ENCODE measurements at places on chromosomes 1 and 21.

DNA sequence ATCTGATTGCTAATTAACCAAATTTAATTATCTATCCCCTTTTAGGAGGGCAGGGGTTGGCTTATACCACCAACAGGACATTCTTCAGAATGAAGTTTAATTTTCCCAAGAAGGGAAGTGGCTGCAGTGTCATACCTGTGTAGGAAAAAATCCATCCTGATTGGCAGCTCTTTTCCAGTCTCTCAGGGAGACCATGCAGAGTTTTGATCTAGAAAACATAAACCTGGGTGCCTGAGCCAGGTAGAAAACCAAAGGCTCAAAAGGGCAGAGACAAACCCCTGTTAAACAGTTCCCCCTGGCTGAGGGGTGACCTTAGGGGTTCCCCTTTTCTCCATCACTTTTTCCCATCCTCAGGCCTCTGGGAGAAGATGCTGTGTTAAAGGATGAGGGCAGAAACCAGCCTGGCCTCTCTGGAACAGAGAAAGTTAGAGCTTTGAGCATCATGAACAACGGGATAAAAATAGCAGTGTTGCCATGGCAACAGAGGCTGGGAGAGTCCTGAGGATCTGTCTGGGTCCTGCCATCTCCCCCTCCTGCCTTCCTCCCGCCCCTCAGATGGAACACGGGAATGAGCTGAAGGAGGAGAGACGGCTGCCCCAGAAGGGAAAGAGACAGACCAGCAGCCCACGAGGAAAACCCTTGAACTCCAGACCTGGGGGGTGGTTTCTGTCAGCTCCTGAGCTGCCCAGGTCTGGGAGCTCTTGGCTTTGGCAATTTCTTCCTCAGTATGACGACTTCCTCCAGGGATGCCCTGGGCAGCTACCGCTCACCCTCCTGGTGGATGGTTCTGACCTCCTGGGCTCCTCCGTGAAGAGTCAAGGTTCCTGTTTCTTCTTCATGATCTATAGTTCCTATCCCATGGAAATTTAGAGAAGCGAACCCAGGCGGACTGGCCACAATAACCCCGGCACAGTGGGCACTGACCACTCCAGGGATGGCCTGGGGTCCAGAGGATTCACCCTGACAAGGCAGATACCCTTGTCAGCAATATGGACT is 14.0 kb upstream of the LEMD1 start:
- DNase-seq: no peak

DNA sequence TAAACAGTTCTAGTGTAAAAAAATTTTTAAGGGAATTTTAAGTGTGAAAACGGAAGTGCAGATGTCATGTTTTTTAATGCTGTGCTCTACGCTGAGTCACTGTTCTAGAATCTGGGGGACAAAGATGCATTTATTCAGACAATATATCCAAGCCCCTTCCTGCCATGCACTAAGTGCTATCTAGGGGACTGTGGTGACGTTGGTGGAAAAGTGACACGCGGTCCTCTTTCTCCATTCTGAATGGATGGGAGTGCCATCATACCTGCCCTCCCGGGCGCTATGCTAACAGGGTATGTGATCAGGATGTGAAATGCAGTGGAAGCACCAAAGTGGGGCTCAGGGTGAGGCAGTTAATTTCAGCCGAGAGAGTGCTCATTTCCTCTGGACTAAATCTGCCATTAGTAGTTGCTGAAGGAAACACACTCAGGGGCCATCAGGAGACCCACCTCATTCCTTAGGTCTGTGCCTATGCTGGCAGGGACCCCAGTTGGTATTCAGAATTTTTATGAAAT is 6.6 kb downstream of the C1orf226 start:
- DNase-seq: no peak

- DNase-seq: peak; percentile 40
Measured at GRCh38 chr1:200488375-200489165, 78.7 kb upstream of the ZNF281 start.

DNA sequence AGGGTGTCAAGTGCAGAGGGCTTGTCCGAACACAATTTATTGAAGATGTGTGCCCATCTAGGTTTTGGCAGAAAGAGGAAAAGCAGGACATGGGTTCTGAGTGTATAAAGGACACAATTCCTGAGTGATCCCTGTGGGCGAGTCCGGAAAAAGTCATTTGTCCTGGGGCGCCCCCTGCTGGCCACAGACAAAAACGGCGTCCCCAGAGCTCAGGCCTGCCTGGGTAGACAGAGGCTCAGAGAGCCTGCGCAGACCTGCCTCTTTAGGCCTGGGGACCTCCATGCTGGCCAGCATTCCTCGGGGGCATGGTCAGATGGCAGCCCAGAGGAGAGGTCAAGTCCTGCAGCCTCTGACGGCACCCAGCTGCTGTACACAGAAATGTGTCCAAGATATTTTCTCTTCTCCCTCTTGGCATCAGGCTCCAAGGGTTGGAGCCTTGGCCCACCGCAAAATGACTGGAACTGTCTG is 65.5 kb upstream of the LRP8 start:
- DNase-seq: peak; percentile 66

DNA sequence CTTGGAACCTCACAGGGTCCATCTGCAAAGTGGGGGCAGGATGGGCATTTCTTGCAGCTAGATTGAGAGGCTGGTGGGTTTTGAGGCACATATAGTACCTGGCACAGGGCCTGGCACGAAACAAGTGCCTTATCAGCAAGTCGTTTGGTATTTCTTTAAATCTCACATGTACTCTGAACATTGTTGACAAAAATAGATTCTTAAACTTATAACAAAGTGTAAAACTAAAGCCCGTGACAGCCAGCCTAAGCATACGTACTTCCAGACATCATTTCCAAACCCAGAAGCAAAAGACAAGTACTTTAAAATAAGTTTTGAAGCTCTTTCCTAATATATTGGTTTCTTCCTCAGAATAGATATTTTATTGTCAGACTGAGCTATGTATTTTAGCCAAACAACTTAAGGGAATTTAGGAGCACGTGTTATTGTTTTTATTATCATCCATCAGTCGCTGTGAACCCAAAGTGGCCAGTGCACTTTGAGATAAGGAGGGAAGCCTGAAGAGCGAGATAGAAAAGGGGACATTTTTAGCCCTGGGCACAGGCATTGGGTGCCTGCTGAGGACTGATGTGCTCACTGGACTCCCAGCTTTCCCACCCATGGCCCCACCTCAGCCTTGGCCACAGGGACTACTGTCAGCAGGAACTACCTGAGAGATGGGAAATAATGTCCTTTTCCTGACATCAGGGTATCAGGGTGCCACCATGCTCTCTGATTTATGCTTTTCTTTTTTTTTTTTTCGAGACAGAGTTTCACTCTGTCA is 3.0 kb downstream of the FBLIM1 start:
- DNase-seq: no peak

- DNase-seq: peak; percentile 52
Measured at GRCh38 chr1:154943649-154944400, 7.3 kb upstream of the PMVK start.

DNA sequence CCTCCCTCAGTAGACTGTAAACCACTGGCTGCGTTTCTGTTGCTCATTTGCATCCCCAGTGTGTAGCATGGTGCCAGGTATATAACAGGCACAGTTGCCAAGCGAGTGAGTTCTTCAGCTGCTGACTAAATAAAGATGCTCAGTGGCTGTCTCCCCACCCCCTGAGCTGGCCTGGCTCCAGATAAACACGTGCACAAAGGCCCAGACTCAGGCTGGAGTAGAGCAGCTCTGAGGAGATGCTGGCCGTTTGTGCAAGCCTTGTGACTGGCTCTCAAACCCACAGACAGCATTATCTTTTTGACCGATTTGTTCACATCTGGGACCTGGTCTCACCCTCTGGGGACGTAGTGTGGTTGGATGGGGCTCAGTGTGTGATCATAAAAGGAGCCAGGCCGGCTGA is 7.1 kb downstream of the CHRNB2 start:
- no peak for DNase-seq

DNA sequence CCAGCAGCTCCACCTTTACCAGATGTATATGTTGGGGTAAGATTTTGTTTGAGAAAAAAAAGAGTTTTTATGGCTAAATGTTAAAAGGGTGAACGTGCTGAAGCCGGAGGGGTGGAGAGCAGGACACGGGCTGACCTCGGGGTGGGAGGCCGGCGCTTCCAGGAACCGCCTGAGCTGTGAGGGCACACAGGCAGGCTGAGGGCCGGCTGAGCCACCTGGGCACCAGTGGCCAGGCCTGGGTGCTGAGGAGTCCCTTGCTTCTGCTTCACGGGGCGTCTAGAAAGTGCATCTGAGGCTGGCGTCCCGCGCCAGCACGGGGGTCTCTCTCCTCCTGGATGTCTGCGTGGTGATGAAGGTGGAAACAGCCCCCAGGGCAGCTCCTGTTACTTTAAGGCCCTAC is 33.6 kb upstream of the ADARB1 start:
- no peak for DNase-seq

DNA sequence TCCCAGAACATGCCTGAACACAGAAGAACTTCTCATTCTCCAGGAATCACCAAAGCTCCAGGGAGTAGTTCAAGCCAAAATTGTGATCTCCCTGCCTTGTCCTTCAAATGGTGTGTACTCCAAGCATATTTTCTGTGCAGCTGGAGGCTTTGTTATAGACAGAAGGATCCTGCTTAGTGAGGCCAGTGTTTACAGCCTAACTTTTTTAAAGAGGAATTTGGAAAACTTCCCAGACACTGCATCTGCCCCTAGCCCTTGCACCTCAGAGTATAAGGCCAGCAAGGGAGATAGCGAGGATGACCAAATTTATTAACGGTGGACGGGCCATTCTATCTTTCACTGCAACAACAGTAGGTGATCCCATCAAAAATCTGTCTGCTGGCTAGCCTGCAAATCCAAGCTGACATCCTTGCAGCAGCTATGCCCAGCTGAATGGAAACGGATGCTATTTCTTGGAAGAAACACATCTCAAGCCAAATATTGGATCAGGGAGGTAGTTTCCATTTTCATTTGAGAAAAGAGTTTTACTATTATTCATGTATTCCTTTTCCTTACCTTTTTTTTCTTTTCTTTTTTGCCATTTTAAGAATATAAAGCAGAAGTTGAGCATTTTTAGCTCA is 249.8 kb downstream of the USH2A start:
- DNase-seq: no peak

- no peak for DNase-seq
Measured at GRCh38 chr1:52676249-52676903, 21.8 kb downstream of the COA7 start.

DNA sequence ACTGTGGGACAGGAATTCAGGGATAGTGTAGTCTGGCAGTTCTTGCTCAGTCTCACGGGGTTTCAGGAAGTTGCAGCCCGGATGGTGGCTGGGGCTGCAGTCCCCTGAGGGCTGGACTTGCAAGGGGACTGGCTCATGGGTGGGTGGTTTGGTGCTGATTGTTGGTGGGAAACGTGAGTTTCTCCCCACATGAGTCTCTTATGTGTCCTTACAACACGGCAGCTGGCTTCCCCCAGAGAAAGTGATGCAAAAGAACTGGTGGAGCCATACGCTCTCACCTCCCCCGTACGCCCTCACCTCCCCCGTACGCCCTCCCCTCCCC is 64.9 kb downstream of the EVA1C start:
- DNase-seq: no peak

GRCh38 chr1:32199717-32200072 is 700 bp upstream of the CCDC28B start:
- no peak for DNase-seq

GRCh38 chr1:214862421-214862820 is 220.1 kb upstream of the KCNK2 start:
- DNase-seq: no peak

GRCh38 chr1:203273869-203274602 is 31.3 kb upstream of the BTG2 start:
- no peak for DNase-seq

GRCh38 chr21:34941162-34941561 is 107.9 kb downstream of the RUNX1 start:
- no peak for DNase-seq

GRCh38 chr21:37971390-37971950 is 55.2 kb upstream of the KCNJ6 start:
- DNase-seq: no peak

DNA sequence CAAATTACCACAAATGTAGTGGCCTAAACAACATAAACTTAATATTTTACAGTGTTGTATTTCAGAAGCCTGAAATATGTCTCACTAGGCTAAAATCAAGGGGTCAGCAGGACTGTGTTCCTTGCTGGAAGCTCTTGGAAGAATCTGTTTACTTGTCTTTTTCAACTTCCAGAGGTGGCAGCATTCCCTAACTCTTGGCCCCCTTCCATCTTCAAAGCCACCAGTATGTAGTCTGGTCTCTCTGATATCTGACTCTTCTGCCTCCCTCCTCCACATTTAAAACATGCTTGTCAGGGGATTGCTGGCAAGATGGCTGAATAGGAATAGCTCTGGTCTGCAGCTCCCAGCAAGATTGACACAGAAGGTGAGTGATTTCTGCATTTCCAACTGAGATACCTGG is 567.5 kb downstream of the PLA2G4A start:
- no peak for DNase-seq

GRCh38 chr1:182700351-182700709 is 15.9 kb upstream of the RGS8 start:
- no peak for DNase-seq

GRCh38 chr1:201171063-201172036 is 17.1 kb upstream of the TMEM9 start:
- peak; percentile 40 for DNase-seq

DNA sequence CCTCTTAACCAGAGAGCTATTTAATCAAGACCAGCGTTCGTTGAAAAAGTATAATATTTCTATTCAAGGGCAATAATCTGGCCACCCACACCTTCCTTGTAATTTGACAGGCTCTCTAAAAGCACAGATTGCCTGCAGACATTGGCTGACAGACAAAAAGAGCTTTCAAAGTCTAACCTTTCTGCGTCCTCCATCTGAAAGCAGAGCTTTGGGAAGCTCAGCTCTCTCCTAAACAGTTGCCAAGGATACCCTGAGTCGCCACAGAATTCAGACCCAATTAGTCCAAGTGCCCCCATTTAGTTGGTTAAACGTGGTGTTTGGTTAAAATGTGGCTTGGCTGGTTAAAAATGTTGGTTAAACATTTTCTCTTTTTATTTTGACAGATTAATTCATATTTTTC is 33.7 kb upstream of the PLA2G2C start:
- DNase-seq: no peak

- DNase-seq: no peak
Measured at GRCh38 chr21:38321568-38321967, 64.8 kb downstream of the KCNJ15 start.

DNA sequence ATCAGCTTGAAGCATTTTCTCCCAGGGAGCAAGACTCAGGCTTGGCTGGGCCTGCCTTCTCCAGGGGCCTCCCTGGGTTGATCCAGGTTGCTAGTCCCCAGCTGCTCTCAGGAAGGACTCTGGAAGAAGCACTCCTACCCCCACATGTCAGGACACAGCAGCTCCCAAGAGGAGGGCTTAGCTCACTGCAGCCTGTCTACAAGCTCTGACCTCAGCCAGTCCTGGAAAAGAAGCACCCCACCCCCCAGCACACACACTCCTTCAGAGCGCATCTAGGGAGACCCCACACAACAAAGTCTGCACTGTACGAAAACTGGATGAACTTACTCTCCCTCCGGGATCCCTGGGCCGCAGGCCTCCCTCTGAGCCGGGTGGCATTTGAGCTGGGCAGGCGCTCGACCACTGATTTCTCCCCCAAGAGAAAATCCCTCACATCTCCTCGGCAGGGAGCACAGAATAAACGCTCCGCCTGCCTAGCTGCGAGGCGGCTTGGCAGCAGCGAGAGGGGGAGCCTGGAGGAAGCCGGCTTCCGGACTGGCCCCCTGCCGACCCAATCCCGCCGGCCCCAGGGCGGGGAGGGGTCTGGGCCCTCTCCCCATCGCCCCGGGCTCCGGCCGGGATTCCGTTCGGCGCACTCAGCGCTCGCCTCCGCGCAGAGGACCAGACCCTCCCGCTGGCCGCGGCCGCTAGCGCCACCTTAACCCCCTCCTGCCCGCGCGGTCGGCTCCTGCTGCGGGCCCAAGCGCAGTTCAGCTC is at the start of gene KCNA2:
TSS of gene KCNA2 (minus strand) at position 458 of the 756 bp plus-strand sequence. CDS start 1,576 bp downstream, outside the sequence.
- DNase-seq: no peak

GRCh38 chr1:64745181-64745985 is 508 bp downstream of the RAVER2 start:
- no peak for DNase-seq
